CD4-positive, alpha-beta T cell treated with Interleukin-4 for 4 hours (primary cell): ENCODE measurements at places on chromosomes 4 and X.
A peak's percentile ranks its signal among the peaks of the same experiment; 100 is the strongest.

DNA sequence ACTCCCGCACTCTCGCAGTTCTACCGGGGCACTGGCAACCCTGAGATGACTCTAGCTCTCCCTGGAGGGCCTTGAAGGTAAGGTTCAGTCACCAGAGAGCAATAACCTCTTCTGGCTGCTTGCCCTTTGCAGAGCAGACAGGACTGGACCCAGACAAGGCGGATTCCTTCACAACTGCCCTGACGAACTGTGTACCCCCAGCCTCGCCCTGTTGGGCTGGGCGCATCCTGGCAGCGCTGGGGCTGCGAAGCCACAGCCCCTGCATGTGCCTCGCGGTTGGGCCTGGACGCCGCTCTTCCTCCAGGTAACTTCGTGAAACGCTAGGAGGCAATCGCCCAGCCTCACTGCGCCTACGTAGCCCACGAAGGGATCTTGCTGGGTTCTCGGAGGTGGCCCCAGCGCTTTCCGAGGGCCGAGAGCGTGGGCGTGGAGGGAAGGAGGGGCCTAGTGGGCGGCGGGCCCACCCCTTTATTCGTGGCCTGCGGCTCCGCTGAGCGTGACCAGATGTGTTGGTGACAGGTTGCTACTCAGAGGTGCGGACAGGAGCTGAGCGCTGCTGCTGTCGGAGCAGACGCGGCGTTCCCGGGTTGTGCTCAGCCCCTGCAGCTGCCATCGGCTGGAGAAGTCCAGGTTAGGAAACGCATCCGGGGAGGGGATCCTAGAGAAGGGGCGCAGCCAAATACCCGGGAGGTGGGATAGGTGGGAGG, 1.9 kb upstream of the MAMLD1 start:
- DNase-seq: peak; percentile 19

DNA sequence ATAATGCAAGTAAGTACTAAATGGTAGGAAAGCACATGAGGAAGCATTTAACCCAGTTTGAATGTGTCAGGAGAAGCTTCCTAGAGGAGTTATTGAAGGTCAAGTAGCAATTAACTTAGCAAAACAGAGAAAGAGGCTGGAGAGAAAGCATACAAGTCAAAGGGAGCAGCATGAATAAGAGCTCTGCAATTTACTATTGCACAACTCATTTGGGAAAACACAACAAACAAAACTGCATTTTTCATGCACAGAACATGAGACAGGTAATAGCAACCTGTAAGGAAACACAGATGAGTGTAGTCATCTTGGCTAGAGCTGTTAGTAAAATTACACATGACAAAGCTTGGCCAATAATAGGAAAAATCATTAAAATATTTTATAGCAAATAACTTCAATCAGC, 538.1 kb downstream of the PPP4R3C start:
- no peak for DNase-seq

DNA sequence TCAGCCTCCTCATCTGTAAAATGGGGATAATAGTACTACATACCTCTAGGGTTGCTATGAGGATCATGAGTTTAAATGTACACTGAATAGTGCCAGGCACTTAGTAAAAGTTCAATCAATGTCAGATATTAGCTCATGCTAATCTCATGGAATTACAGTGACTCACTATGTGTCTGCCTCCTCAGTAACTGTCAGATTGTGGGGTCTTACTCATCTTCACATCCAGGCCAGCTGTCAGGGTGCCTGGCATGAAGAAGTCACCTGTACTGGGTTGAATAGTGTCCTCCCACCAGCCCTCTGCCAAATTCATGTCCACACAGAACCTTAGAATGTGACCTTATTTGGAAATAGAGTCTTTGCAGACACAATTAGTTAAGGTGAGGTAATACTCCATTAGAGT, 54.3 kb upstream of the STIM2 start:
- no peak for DNase-seq

- no peak for DNase-seq
These were observed 211.0 kb downstream of the KCTD8 start for GRCh38 chr4:44237643-44238042.

- DNase-seq: no peak
These were observed at the start of gene TKTL1 for GRCh38 chrX:154295664-154296310. TSS of gene TKTL1 (plus strand) at chrX:154295795. CDS start at chrX:154295860, 65 bp downstream.

GRCh38 chr4:11790230-11790629, 361.5 kb upstream of the HS3ST1 start:
- no peak for DNase-seq
